HAP-1 (cell line): ENCODE measurements at places on chromosomes 13 and 19.

DNA sequence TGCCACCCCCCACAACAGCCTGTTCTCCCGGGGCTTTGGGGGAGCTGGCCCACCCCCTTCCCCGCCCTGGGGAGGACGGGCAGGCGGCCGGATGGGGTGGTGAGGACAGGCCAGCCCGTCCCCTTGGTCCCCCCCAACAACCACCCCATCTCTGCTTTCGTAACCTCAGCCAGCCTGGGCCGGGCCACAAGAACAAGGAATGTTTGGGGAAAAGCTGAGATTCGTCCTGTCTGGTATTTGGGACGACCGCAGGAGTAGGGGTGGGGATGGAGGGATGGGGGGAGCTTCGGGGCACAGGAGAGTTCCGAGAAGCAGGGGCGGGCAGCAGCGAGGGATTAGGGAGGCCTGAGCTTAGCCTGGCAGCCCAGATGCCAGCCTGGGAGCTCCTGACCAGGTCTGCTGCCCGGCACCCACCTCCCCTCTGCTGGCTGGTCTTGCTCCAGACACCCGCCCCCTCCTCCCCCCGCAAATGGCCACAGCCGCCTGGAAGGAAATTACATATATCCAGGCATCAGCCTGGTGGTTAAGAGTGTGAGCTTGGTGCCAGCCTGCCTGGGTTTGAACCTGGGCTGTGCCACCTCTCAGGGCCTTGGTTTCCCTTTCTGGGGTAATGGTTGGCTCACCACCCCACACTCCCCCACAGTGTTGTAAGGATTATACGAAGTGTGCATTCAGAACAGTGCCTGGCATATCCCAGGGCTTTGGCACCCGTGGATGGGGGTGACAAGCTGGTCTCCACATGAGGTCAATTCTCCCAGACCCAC is at the start of gene PODNL1:
TSS of gene PODNL1 (minus strand) at position 117 of the 764 bp plus-strand sequence. CDS start 236 bp downstream, outside the sequence.
- DNase-seq: no peak

DNA sequence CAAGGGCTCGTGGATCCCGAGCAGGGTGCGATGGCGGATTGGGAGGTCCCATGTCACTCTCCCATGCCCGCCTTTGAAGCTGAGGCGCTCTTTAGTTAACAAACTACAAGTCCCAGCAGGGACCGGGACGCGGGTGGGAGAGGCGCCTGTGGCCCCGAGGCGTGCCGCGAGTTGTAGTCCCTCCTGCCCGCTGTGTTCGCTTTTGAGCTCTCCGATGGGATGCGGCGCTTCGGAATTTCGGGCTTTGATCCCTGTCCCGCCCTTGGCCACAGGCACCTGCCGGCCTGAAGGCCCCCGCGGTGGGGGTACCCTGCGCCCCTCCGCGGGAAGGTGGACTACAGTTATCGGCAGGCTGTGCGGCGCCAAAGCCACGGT is 11.0 kb downstream of the CYTH2 start:
- DNase-seq: no peak

DNA sequence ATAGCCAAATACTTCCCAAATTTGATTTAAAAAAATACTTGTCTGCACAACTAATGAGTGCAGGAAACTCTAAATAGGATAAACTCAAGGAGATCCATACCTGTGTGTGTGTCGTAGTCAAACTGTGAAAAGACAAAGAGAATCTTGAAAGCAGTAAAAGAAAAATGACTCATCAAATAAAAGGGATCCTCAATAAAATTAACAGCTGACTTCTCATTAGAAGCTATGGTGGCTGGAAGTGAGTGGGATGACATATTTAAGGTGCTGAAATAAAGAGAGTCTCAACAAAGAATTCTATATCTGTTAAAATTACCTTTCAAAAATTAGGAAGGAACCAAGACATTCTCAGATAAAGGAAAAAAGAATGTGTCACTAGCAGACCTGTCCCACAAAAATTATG is 13.7 kb downstream of the RNASEH2B start:
- DNase-seq: no peak

GRCh38 chr19:56603829-56604228 is 8.7 kb downstream of the ZNF71 start:
- DNase-seq: no peak

DNA sequence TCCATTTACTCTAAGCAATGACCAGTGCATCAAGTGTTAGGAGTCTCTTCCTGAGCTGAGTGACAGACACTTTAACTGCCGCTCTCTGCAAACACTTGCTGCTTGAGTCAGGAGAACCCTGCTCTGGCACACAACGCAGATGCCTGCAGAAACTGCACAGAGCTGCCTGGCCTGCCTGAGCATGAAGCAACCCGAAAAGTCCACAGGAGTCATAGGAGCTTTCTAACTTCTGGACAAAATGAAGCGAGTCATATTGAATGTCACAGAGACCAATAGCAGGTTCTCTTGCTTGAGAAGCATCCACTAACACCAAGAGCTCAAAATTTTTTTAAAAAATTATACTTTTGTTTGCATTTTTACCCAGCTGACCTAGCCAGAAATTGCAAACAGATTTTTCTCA is 232.4 kb downstream of the LHFPL6 start:
- DNase-seq: no peak

DNA sequence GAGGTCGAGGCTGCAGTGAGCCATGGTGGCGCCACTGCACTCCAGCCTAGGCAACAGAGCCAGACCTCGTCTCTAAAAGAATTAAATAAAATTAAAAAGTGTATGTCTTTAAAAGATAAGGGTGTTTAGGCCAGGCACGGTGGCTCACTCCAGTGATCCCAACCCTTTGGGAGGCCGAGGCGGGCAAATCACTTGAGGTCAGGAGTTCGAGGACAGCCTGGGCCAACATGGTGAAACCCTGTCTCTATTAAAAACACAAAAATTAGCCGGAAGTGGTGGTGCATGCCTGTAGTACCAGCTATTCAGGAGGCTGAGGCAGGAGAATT is 7.5 kb upstream of the SDHAF1 start:
- DNase-seq: no peak
